T follicular helper cell (primary cell): ENCODE measurements at places on chromosomes 5 and 9.

DNA sequence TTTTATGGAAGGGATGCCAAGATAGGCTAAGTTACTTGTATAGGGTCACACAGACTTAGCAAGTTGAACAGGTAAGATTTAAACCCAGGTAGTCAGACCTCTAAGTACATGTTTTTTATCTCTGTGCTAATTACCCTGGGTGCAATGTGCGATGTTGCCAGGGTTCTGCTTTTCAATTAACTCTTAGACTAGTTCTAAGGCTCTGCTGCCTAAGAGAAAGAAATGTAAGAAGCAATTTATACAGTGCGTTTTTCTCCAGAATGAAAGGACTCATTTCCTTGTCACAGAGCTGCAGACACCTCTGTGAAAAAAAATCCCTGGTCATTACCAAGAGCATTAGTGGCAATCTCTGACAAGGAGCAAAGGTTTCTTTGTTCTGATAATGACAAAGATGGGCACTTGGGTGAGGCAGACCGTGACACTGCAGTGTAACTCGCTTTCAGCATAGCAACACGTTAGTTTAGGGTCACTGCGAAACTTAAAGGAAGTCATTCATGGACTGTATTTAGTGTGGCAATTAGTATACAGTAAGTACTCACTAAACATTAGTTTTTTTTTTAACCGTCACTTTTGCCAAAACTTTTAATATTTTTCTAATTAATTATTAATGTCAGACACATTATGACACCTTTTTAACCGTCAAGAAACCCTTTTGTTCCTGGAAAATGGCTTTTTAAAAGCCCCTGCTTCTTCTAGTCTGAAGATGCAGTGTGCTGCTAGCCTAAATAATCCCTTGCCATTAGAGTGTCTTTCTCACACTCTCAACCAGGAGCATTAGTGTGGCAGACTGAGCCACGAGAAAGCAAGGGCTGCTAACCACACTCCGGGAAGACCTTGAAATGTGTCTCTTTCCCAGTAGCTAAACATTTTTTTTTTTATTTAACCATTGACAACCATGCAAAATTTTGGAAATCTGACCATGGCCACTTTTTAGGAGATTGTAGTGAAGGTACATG, 520.0 kb upstream of the C9orf72 start:
- no peak for DNase-seq

GRCh38 chr5:174520420-174521396, 203.7 kb upstream of the MSX2 start:
- DNase-seq: no peak

DNA sequence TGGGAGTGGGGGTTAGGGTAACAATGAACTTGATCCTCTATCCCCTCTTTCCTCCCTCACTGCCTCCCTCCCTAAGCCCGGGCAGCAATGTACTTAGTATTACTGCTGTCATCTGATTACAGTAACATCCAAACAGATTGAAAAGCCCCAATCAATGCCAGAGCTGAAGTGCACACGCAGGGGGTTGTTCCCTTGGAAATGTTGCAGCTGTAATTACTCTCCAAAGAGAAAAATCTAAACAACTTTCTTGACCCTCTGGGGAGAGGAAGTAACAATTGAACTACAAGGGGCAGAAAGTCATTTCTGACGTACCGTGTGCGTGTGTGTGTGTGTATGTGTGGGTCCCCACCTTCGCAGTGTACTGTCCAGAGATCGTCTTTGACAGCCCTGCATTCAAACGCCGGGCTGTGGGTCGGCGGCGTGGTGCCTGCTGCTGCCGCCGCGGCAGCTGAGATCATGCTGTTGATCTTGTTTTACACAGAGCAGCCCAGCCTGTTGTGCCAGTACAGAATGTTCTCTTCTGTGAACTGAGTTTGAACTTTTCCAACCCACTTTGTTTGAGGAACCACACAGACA, 66.0 kb upstream of the KLF9 start:
- no peak for DNase-seq

GRCh38 chr5:56375011-56375410, 141.9 kb upstream of the ANKRD55 start:
- no peak for DNase-seq

- no peak for DNase-seq
Observed at GRCh38 chr5:84382363-84383295, 2.1 kb downstream of the EDIL3 start.

GRCh38 chr5:141674747-141675146, 7.3 kb downstream of the ARAP3 start:
- DNase-seq: no peak

DNA sequence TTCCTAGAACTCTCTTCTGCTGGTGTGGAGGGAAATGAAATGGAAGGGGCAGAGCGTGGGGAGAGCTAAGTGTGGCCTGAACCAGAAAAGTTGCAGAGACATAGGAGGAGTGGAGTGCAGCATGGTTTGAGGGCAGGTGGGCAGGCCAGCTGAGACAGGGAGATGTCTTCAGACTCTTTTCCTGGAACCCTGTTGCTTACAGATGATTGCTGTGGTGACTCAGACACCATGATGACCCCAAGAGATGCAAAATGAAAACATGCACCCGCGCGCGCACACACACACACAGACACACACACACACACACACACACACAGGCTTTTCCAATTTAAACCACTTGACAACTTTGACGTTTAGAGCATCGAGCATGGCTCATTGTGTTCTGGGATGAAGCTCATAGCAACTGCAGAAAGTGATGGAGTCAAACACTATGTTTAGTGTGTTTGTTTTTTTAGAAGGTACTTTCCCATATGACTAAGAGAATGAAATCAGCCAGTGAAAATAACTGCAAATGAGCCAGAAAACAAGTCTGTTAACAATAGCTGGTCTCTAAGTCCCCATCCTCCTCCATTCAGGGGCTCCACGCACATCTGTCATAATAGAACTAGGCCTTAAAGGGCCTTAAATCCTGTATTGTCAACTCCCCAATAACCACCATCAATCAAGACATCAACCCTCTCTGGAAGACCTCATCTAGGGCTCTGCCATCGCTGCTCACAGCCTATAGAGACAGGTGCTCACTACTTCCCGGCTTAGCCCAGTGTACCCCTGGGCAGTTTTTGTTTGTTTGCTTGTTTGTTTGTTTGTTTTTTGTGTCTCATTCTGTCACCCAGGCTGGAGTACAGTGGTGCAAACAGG, 9.6 kb downstream of the TMOD1 start:
- DNase-seq: no peak

- no peak for DNase-seq
Observed at GRCh38 chr5:56993241-56993640, 41.3 kb upstream of the MIER3 start.

DNA sequence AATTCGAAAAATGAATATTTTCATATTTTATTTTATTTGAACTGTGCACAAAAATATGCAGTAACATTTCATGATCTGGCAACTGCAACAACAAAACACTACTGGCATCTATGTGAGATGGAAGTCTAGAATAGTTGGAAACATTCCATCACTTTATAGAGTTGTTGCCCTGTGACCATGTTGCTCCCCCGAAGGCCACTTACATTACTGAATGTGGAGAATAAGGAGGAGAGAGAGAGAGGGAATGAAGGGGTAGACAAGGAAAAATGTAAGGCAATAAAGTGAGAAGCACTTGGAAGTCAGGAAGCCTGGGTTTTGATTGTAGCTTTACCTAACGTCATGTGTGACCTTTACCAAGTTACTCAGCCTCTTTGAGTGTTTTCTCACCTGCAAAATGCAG, 437.2 kb upstream of the EDIL3 start:
- no peak for DNase-seq

DNA sequence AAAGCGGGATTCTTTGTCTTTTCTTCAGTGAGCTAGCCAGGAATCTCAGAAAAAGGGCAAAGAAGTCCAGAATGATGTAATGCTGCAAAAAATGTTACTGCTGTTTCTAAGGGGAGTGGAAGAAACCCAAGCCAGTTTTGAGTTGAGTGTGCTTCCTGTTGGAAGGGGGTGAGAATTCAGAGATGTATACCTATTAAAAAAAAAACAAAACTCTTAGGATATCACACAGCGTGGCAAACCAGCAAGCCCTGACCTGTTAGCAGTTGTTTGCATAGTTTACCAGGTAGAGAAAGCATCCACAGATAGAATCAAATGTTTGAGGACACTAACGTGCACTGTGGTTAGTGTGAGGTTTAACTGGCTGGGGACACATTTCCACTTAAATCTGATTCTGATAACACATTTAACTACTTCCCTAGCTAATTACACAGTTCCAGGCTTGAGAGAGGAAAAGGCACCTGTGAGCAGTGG, 11.4 kb downstream of the BASP1 start:
- DNase-seq: no peak

- DNase-seq: no peak
Observed at GRCh38 chr5:117623042-117623805, 1048.6 kb upstream of the SEMA6A start.

DNA sequence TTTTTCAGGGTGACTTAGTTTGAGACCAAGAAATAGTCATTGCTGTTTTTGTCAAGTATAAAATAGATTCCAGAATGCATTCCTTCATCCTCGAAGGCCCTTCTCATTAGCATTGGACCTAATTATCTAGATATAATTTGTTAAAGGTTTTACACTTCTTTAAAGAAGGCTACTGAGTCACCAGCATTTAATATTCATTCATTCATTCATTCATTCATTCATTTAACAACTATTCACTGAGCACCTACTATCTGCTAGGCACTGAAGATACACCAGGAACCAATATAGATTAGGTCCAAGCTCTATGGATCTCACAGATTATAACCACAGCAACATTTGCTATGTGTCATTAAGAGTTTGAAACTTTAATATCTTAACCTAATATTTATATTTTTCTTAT, 11.1 kb upstream of the REEP5 start:
- DNase-seq: no peak

- DNase-seq: no peak
Observed at GRCh38 chr5:180807046-180807445, 4.4 kb upstream of the MGAT1 start.
